Prostate gland (tissue), 2 donors: ENCODE measurements at places on chromosomes 1 and 21. TPM values are rescaled to one million over a fixed set of nuclear protein-coding genes. Genes with fewer than 3 reads are reported as not detected.

DNA sequence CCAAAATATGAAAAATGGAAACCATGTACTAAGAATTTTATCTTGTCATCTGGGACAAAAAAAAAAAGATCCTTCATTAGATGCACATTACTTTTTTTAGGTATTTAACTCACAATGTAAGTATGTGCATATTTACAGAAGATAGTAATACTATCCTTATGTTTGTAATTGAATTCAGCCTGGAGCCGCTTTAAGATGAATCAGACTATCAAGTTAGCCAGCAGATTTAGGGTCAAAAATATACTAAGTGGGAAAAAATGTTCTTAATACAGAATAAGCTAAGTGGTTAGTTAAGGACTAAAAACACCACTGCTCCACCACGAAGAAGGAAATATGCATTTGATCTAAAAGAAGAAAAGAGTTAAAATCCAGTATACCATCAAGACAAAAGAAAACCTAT is 49.1 kb downstream of the DSCAM start:
- no peaks in the 10 kb centered on the region for H3K4me1 ChIP-seq
- no peaks in the 10 kb centered on the region for H3K36me3 ChIP-seq

DNA sequence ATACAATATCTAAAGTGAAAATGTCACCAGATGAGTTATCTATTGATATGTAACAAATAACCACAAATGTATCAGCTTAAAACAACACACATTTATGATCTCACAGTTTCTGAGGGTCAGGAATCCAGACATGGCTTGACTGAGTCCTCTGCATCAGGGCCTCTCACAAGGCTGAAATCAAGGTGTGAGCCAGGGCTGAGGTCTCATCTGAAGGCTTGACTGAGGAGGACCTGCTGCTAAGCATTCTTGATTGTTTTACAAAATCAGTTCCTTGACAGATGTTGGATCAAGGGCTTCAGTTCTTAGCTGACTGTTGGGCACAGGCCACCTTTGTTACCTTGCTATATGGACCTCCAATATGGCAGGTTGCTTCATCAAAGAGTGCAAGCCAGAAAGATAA is 483.7 kb downstream of the CAMTA1 start:
- H3K4me1 ChIP-seq: no peaks in the 10 kb centered on the region
- no peak for DNase-seq
- no peaks in the 10 kb centered on the region for H3K27me3 ChIP-seq
- no peak overlapping the region for H3K27ac ChIP-seq
- no peak overlapping the region for H3K4me3 ChIP-seq

DNA sequence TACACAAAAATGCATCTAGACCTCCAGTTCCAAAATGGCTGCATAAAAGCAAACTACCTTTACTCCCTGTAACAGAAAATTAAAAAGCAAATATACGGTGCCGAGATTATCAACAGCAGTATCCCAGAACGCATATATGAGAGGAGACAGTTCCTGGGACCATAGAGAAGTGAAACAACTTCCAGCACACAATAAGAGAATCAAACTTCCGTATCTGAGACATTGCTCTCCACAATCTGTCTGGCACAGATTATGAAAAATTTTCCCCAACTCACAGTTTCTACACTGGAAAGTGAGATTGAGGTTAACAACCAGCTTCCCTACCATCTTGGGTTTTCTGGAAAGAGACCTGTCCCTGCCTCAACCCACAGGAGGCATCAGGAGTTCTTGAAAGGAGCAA is 47.2 kb upstream of the ST6GALNAC3 start:
- H3K4me1 ChIP-seq: no peaks in the 10 kb centered on the region
- peaks cover 3% of the 10 kb centered on the region for H3K27me3 ChIP-seq
- H3K27ac ChIP-seq: no peak overlapping the region
- no peaks in the 10 kb centered on the region for H3K36me3 ChIP-seq

DNA sequence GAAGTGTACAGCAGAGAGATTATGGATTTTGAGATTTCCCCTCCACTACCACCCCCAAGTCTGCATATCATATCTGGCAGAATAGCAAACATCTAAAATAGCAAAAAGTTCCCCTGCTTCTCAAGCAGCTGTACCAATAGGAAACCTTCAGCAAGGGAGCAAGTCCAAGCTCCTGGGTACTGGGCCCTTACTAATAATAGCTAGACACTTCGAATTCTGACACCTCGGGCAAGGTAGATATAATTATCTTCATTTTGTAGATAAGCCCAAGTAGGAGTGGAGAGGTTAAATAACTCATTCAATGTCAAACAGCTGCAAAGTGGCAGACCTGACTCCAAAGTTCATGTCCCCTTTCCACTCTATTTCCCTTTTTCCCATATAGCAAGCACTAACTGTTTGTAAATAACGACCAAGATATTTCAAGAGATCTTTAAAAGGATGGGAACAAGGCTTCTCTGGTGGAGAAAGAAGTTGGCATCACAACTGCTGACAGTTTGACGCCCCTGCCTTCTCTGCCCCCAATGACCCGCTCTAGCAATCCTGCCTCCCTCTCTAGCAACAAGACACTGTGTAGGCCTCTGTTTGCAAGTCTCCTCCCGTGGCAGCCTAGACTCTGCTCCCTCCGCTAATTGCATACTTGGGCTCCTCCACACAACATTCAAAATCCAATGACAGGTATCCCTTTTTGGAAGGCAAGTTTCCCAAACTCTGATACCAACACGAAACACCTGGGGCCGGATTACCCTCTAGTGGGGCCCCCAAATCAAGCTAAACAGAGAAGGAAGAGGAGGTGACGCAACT is 18.7 kb upstream of the ADAR start:
- H3K4me3 ChIP-seq: peak overlapping the region; percentile 76
- H3K27ac ChIP-seq: peak overlapping the region; percentile 79
- H3K27me3 ChIP-seq: no peaks in the 10 kb centered on the region
- H3K4me1 ChIP-seq: peaks cover 7% of the 10 kb centered on the region

S100A3 gene
- not detected for total RNA-seq

- no peaks in the 10 kb centered on the region for H3K27me3 ChIP-seq
- H3K4me3 ChIP-seq: no peak overlapping the region
- DNase-seq: no peak
- H3K4me1 ChIP-seq: no peaks in the 10 kb centered on the region
- no peak overlapping the region for H3K27ac ChIP-seq
Observed at GRCh38 chr1:201631037-201631436, 92.1 kb downstream of the NAV1 start.

GRCh38 chr1:17246971-17247370 is 1.9 kb upstream of the PADI3 start:
- H3K4me3 ChIP-seq: no peak overlapping the region
- no peak for DNase-seq
- no peak overlapping the region for H3K27ac ChIP-seq
- peaks cover 5% of the 10 kb centered on the region for H3K4me1 ChIP-seq

DNA sequence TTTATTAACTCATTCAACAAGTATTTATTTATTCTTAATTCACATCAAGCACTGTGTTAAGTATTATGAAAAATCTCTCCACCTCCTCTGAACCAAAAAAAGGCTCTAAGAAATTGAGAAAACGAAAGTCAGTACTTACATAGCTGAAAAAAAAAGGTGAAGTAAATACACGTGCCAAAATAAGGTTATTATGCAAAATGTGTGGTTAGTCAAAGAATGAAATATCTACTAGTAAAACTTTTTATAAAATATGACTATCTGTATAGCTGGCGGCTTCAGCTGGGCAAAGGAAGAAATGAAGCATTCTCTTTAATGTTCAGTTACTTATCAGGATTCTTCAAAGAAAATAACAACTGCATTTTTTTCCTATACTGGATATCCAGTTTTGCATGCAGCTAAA is 35.5 kb upstream of the ASPM start:
- peaks cover 2% of the 10 kb centered on the region for H3K4me1 ChIP-seq
- no peak for DNase-seq
- peaks cover under 1% of the 10 kb centered on the region for H3K36me3 ChIP-seq
- H3K27ac ChIP-seq: no peak overlapping the region

DNA sequence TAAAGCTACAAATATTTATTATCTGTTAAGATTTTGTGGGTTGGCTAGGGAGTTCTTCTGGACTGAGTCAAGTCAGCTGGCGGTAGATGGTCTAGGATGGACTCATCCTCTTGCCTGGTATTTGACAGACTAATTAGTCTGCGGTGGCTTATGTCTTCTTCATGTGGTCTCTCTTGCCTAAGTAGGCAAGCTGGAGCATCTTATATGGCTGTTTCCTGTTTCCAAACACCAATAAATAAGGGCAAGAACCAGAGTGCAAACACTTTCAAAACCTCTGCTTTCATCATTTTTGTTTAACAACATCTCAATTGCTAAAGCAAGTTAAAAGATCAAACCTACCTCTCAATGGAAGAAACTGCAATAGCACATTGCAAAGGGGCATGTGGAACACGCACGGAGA is 484.8 kb downstream of the PTPRC start:
- no peak overlapping the region for H3K4me3 ChIP-seq
- no peaks in the 10 kb centered on the region for H3K4me1 ChIP-seq
- DNase-seq: no peak
- H3K27ac ChIP-seq: no peak overlapping the region
- H3K36me3 ChIP-seq: no peaks in the 10 kb centered on the region

LORICRIN gene
- 0.45 TPM for total RNA-seq

- H3K4me3 ChIP-seq: no peak overlapping the region
- no peaks in the 10 kb centered on the region for H3K4me1 ChIP-seq
- H3K36me3 ChIP-seq: no peaks in the 10 kb centered on the region
- no peak for DNase-seq
- no peak overlapping the region for H3K27ac ChIP-seq
Observed at GRCh38 chr1:217527151-217527550, 103.7 kb downstream of the GPATCH2 start.

TMOD4 gene
- not detected for total RNA-seq

GRCh38 chr1:207817166-207817565 is 65.3 kb downstream of the CD46 start:
- H3K27me3 ChIP-seq: no peaks in the 10 kb centered on the region
- H3K36me3 ChIP-seq: peaks cover 42% of the 10 kb centered on the region

DNA sequence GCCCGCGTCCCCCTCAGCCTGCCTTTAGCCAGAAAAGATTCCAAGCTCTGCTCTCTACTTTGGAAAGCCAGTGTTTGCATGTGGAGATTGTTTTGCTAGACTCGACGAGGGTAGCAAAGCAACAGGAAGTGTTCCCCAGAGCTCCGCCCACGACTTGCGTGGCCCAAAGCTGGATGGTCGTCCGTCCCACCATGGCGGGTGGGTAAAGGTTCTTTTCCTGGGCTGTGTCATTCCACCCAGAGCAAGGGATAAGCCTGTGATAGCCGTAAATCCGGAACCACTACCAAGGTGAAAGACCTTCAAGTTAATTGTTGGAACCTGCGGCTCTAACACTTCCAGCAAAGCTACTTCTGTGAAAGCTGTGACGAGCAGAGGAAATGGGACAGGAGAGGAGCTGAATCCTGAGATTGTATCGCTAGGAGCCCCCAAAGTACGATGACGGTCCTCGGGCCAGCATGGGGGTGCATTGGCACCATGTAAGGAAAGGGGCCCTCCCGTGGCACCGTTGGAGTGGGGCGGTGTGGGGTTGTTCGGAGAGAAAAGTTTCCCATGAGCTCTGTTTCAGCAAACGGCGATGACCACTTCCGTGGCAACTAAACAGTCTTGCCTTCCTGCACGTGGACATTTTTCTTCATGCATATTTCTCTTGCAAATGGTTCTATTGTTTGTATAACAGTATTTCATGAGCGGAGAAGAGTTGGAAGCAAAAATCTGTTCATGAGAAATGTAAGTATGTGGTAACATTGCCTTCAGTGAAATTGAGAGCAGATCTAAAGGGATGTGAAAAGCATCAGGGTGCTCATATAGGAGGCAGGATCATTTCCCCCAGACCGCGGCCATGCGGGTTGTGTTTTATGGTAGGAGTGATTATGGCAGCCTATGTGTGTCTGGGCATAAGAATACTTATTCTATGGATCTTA is 8.4 kb downstream of the MX2 start:
- peak overlapping the region; percentile 14 for H3K4me3 ChIP-seq
- H3K27me3 ChIP-seq: no peaks in the 10 kb centered on the region
- DNase-seq: no peak
- no peaks in the 10 kb centered on the region for H3K4me1 ChIP-seq

WNT3A gene
- total RNA-seq: 4.8 TPM

DNA sequence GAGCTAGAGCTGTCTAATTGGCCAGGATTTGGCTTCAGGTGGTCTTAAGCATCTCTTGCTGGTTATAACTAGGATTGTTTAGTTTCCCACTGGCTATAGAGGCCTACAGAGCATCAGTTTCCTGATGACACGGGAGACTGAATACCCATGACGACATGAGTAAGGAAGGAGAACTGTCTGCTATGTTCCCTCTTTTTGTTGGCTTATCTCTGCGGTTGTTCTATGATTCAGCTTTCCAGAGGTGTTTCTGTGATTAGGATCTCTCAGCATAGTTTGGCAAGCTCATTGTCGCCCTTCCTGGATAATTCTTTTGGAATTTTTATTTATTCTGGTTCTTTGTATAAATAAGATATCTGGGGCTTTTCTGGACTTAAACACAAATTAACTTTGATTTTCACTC is 163.4 kb downstream of the OLFM3 start:
- no peak overlapping the region for H3K4me3 ChIP-seq
- H3K27ac ChIP-seq: no peak overlapping the region
- no peaks in the 10 kb centered on the region for H3K4me1 ChIP-seq
- H3K27me3 ChIP-seq: no peaks in the 10 kb centered on the region
- no peaks in the 10 kb centered on the region for H3K36me3 ChIP-seq
- no peak for DNase-seq

DNA sequence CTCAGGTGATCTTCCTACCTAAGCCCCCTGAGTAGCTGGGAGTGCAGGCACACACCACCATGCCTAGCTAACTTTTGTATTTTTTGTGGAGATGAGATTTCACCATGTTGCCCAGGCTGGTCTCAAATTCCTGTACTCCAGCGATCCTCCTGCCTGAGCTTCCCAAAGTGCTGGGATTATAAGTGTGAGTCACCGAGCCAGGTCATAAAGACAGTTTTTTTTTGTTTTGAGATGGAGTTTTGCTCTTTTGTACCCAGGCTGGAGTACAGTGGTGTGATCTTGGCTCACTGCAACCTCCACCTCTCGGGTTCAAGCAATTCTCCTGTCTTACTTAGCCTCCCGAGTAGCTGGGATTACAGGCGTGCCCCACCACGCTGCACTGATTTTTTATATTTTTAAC is 42.1 kb downstream of the KIF1B start:
- H3K27ac ChIP-seq: no peak overlapping the region
- no peak overlapping the region for H3K4me3 ChIP-seq
- no peak for DNase-seq
- no peaks in the 10 kb centered on the region for H3K27me3 ChIP-seq
- no peaks in the 10 kb centered on the region for H3K36me3 ChIP-seq

GRCh38 chr1:208528578-208529240 is 284.5 kb upstream of the PLXNA2 start:
- no peaks in the 10 kb centered on the region for H3K27me3 ChIP-seq
- H3K4me3 ChIP-seq: no peak overlapping the region
- no peaks in the 10 kb centered on the region for H3K36me3 ChIP-seq

TCHHL1 gene
- total RNA-seq: not detected
